Activated gamma-delta T cell treated with anti-CD3 and anti-CD28 coated beads, Interleukin-2, amount 50 U/mL, for 16 hours (primary cell): ENCODE measurements at places on chromosomes 12 and 14.
A peak's percentile ranks its signal among the peaks of the same experiment; 100 is the strongest.

- no peak for DNase-seq
Measured at GRCh38 chr14:60002819-60003492, 83.0 kb downstream of the LRRC9 start.

- no peak for DNase-seq
Measured at GRCh38 chr14:49954171-49954631, 61.3 kb downstream of the ARF6 start.

GRCh38 chr12:126895951-126896913, 1370.7 kb upstream of the TMEM132C start:
- DNase-seq, result no peak

GRCh38 chr12:102390068-102390467, 90.3 kb downstream of the IGF1 start:
- DNase-seq, result no peak

GRCh38 chr12:110093631-110094311, 30.4 kb upstream of the IFT81 start:
- no peak for DNase-seq

DNA sequence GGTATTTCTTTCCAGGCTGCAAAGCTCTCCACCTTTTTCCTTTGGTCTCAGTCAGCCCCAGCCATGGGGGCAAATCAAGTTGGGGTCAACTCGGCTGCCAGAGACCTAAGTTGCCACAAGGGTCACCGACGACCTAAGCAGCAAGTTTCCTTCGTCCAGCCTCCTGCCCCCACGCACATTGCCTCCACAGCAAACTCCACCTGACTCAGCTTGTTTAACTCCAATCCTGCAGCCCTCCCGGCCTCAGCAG, 767 bp upstream of the KCNMB4 start:
- DNase-seq, result no peak

DNA sequence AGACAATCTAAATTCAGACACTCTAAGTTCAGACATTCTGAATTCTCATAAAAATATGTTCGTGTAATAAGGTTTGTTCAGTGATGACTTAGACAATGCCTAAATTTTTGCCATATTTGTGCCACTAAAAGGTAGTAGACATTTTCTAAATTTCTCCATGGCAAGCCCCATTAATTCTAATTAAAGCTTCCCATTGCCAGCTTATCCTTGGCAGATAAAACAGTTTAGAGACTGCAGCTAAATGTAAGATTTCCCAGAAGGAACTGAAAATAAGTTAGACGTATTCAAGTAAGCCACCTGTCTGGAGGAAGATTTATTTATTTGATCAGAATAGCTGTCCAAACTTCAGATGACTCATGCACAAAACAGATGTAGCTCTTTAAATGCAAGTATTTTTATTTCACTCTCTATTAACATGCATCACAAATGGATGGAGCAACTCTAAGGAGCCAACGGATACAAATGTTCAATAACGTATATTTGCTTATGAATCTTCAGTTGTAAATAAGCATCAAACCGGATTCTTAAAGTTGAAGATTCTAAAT, 130.4 kb downstream of the SLC2A13 start:
- DNase-seq, result no peak

DNA sequence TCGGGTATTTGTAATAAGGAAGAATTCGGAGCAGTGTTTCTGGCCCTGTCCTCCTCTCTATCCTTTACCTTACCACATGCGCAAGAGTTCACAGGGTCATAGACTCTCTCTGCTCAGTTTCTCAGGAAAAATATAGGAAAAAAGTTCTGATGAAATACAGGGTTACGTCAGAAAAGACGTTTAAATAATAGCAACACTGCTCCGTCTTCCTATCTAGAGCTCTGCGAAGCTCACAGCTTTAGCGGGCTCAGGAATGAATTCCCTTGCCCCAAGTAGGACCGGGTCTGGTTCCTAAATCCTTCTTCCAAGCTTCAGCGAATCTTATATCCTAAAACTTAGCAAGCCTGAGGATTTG, 365 bp downstream of the CCDC59 start:
- no peak for DNase-seq

DNA sequence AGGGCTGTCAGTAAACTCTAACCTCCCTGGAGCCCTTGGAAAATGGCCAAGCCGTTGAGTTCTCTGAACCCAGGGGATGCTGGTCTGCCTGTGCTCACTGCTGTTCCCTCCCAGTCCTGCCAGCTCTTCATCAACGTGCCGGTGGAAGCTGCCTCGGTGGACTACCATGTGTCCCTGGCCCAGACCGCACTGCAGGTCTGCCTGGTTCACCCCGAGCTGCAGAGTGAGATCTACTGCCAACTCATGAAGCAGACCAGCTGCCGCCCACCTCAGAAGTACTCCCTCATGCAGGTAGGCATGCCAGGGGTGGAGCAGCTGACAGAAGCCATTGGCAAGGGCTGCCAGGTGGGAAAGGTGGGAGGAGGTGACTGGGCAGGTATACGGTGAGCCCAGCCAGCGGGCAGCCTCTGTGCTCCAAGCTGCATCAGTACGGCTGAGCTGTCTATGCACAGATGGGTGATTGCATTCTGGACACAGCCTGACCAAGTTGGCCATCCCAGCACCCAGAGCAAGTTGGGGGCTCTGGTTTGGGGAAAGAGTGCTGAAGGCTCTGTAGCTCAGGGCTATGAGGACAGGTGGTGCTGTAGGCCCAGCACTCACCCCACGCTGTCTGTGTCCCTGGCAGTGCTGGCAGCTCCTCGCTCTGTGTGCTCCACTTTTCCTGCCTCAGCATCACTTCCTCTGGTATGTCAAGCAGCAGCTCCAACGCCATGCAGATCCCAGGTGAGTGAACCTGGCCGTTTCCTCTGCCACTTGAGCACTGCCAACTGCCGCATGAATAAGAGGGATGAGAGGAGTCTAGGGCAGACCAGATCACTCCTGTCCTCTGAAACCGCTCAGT, 21.9 kb downstream of the PIGH start:
- no peak for DNase-seq

DNA sequence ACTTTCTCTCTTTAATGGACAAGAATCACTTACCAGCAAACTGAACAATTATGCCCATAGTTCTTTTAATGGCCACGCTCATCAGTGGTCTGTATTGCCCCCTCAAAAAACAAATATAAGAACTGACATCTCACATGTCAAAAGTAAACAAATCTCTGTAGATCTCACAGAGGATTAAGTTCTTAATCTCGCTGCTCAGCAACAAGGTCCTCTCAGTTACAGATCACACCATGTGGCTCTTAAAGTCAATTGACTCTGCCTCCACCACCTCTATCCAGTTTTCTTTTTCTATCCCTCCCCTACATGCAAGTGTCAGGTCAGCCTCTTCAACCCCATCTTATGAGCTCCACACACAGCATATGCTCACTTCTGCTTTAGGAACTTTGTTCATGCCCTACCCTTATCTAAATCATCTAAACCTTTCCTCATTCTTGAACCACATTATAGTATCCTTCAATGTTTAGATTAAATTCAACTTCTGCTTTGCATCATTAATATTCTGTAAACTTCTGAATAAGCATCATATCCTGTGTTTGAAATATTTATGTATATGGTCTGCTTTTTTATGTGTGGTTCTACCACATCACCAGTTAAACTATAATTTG, 7.2 kb downstream of the ADAM20 start:
- no peak for DNase-seq

- DNase-seq, result no peak
Measured at GRCh38 chr14:71592361-71592760, 339.9 kb upstream of the RGS6 start.

DNA sequence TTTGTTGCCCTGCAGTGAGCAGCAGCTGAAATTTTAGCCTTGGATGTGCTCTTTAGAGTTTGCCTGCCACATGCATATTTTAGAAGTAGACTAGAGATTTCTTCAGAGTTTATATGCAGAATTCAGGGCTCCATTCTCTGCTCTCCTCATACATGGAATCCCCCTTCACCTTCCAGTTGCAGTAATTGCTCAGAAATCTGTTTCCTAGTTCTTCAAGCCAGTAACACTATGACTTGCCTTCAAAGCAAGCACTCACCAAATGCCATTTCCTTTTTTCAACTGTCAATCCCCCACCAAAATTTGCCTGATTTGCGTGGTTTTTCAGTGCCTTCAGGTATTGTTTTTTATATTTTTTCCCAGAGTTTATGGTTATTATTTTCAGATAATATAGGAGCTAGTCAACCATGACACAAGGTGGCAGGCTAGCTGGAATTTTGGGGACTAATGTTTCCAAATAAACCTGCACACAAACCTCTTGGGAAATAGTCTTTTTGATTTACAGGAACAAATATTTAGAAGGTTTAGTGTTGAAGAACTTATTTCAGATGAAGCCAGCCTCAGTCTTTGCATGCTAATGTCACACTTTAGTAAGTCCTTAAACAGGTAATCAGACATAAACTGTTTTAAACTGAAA, 79.2 kb downstream of the ASCL1 start:
- no peak for DNase-seq

- DNase-seq, result no peak
Measured at GRCh38 chr14:93870377-93870776, 56.8 kb upstream of the FAM181A start.

DNA sequence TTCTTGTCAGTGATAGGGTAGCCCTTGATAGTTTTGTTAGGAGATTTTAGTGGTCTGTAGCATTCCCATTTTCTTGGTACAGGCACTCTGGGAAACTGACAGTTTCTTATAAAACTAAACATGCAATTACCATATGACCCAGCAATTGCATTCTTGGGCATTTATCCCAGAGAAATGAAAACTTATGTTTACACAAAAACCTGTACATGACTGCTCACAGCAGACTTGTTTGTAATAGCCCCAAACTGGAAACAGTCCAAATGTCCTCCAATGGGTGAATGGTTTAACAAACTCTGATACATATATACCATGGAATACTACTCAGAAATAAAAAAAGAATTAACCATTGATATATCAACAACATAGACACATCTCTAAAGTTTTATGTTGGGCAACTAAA, 75.5 kb downstream of the BORCS5 start:
- DNase-seq, result no peak

DNA sequence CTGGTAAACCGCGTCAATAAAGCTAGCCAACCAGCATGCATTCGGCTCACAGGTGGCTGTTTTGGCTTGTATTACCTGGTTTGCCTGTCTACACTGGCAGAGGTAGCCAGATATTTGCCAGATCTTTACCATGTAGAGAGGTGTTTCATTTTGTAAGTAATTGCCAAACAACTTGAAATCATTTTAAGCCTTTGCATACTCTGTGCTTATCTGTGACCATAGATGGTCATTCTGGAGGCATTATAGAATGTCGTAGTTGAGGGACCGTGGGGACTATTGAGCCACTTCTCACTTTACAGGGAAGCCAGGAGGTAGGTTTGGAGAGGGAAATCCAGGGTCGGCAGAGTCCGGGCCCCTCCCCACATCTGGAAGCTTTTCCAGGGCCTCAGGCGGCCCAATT, 5.9 kb downstream of the ADGRD1 start:
- no peak for DNase-seq

GRCh38 chr14:49853572-49854375, 1.2 kb upstream of the NEMF start:
- DNase-seq, result peak; percentile 54

GRCh38 chr12:1226951-1227350, 235.9 kb downstream of the ERC1 start:
- DNase-seq, result no peak

- DNase-seq, result no peak
Measured at GRCh38 chr14:33505266-33505962, 445.5 kb downstream of the EGLN3 start.

GRCh38 chr12:102659200-102659911, 179.0 kb upstream of the IGF1 start:
- no peak for DNase-seq

- DNase-seq, result no peak
Measured at GRCh38 chr12:132545164-132545953, 55.4 kb downstream of the FBRSL1 start.

DNA sequence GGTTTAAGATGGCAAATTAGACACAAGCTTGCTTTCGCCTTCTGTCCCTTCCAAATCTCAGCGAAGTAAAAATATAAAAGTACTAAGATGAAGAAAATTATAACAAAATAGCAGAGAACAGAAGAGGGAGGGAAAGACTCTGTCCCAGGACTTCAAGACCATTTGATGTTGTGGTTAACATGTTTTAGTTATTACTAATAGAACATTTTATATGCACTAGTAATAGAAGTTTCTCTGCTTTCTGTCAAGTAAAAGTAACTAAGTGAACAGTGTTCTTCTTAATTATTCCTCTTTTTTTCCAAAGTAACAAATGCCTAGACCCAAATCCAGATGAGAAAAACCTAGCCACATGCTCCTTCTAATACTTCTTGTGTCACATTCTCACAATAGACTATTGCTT, 85.1 kb upstream of the DAAM1 start:
- DNase-seq, result no peak

- peak; percentile 28 for DNase-seq
Measured at GRCh38 chr14:21846227-21846885, 172.7 kb upstream of the OR4E1 start.

DNA sequence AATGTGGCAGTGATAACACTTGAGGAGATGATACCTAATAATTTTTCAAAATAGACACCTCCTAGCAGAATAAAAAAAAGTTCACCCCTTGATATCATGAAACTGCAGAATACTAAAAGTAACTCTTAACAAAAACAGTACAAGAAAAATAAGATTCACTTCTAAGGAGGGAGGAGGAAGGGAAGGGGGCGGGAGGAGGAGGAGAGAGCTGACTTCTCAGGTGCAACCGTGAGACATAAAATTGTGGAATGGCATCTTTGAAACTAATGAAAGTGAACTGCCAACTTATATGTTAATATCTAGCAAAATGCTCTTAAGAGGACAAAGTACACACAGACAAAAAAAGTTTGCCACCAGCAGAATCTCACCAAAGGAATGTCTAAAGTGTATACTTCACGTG, 115.8 kb downstream of the SCFD1 start:
- DNase-seq, result no peak

DNA sequence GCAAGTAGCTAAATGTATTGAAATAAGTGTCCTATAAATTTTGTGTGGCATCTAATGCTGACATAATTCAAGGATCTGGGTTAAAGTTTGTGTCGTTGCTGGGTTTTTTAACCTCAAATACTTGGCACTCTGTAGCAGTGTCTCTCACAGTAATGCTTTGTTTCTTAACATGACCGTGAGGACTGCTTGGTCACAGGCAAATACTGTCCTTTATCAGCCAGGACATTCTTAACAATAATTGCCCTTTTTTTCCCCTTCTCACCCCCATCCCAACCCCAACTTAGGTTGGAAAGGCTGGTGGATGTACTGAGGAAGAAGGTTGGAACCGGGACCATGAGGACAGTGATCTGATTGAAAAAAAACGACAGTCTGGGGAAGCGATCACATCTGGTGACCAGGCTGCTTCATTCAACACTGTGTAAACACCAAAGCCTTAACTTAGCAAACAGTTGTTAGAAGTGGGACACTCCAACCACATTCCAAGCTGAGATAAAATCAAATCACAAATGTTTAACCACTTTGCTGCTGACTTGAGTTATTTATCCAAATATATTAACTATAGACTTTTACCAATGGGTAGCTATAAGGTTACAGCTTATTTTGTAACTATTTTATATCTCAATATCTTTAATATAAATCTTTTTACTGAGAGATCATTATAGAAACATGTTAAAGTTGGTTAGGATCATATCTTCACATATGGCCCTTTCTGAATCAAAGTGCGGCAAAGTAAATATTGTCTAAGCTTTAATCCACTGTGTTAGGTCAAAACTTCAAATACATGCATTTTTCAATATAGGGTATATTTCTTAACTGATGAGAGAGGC, 48.2 kb downstream of the FOXA1 start:
- DNase-seq, result no peak

- DNase-seq, result no peak
Measured at GRCh38 chr12:89919241-89919906, 210.7 kb upstream of the ATP2B1 start.

GRCh38 chr14:28778138-28779117, 11.8 kb downstream of the FOXG1 start:
- no peak for DNase-seq
